ENCODE measurements at places on chromosomes 12 and 14. TPM values are rescaled to one million over a fixed set of nuclear protein-coding genes. Genes with fewer than 3 reads are reported as not detected.

Gene JAG2
- 16.6 TPM for total RNA-seq

DNA sequence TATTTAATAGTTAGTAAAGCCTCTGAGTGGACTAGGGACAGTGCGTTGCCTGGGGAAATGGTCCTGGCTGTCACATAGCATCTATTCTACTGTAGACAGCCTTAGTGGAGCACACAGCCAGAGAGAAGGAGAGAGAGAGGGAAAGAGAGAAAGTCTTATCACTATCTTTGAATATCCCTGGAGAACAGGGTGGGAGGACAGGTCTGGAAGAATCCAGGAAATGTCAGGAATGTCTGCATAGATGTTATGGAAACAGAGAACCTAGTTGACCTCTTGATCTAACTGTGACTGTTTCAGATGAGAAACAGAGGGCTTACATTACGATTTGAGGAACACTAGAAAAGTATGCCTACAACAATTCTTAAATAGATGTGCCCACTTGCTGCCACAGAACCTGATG, 92.8 kb downstream of the SLC15A5 start:
- no peak for DNase-seq

- DNase-seq = no peak
Measured at GRCh38 chr12:66403746-66404145, 101.5 kb downstream of the HELB start.

Gene CIT
- total RNA-seq = 6.1 TPM

DNA sequence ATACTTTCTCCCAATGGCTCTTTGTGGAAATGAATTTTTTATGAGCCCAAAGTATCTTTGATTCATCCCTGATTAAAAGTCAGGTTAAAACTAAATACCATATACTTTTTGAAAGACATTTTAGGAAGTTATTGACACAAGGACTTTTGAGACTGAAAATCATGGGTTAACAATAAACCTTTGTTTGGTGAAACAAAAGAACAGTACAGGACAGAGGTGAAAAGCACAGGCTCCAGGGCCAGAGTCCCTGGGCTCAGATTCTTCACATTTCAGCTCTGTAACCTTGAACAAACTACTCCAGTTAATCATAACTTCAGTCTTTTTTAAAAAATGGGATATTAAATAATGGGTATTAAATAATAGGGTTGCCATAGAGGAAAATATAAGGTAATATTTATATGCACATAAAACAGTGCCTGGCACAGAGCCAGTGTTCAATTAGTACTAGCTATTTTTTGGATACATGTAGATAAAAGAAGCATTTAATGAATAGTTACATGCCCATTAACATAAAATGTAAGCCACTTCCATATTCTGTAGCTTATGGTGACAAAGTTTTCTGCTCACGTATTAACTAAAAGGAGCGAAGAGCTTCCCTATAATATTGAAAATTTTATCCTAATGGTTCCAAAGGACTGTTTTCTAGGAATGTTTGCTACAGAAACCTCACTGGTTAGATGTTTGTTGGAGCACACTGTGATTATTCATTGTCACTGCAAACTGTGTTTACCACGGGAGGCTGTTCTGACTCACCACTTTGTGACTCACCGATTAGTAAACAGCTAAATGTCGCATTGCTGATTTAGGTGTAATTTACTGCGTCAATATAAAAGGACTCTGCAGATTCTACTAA, 255.4 kb downstream of the DAD1 start:
- DNase-seq = no peak

GRCh38 chr12:129635021-129635685, 268.7 kb downstream of the TMEM132D start:
- no peak for DNase-seq

DNA sequence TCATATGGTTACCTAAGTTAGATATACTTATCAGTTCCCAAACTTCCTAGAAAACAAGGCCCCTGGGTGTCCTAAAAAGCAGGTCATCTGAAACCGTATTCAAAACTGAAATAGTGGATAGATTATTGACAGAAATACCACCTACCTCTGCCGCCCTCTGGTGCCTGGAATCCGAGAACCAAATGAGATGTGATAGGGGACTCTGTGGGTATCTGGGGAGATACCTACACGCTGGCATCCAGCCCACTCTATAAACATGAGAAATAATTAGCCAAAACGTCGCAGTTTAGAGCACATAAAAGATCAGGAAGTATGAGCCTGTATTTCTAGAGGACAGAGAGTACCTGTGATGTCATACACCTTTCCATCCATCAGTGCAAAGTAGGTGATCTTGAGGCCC, 4.4 kb downstream of the ORMDL2 start:
- no peak for DNase-seq

Gene IRAK3
- total RNA-seq = 21.5 TPM

DNA sequence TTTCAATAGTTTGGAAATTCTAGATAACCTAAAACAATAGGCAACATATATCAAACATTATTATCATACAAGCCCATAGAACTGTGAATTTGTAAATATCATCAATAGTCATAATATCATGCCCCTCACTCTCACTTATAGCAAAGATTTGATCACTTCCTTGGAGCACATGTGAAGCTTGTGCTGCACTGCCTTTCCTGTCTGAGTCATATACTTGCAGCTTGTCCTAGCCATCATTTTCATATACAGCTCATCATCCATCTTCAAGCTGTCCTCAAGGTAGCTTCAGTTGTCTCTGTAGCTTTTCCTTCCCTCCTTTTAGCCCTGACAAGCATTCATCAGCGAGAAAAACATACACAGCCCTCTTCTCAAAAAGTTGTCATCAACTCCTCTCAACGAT, 746.5 kb upstream of the FOXG1 start:
- no peak for DNase-seq

Gene ZFYVE21
- total RNA-seq = 145 TPM

Gene SCNN1A
- 1.5 TPM for total RNA-seq

GRCh38 chr12:79409562-79409961, 281.2 kb downstream of the PAWR start:
- no peak for DNase-seq

DNA sequence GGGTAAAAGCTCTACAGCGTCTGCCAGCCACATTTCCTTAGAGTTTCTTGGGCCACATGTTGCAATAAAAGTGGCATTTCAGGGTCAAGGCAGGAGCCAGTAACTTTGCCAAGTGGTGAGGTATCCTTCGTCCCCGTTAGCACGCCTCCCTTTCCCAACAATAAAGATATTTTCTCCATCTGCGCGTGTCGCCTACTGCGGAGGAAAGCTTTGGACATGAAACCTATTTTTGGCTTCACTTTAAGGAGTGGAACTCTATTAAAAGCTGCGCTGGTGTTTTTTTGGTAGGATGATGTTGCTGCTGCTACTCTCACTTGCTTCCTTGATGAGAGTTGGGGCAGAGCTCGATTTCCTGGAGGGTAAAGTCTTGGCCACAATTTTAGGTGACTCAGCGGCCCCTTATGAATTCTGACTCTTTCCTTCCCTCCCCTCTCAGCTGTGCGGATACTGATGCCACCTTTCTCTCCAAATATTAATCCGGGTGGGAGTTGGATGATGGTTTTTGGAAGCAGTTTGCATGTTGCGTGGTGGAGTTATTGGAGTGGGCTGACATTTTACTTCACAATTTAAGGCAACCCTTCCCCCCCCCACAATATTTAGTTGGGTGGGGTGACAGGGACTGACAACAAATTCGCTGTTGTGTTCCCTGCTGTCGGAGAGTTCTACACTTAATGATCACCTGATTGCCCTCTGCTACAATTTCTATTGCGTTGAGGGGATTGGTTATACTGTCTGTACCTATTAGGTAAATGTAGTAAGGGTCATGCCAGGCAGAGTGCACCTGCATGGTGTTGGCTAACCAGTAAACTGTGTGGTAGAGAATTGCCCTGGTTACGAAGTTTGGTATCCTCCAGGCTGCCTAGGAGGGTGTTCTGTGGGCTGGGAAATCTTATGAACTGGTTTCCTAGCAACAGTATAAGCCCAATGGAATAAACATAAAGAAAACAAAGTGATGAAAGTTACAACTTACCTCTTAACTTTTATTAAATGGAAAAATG, 1.1 kb downstream of the CCDC91 start:
- DNase-seq = no peak

Gene GPR84
- total RNA-seq = not detected

DNA sequence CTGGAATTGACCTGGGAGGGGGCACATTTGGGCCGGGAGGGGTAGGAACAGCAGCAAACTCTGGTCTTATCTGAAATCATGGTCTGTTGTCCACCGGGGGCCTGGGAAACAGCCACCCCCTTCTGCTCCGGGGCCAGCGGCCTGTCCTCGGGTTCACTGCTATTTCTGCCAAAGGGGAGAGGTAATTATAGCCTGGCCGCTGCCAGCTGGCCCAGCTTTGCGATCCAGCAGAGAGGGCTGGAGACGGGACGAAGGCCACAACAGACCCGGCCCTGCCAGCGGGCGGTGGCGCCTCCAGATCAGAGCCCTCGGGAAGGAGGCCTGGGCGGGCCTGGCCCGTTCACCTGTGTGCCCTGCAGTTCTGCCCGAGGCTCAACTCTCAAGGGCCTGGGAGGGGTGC, at the start of gene C14orf180:
C14orf180 (plus strand) TSS at position 258 of the 400 bp plus-strand sequence. CDS start 6,667 bp downstream, outside the sequence.
- no peak for DNase-seq

DNA sequence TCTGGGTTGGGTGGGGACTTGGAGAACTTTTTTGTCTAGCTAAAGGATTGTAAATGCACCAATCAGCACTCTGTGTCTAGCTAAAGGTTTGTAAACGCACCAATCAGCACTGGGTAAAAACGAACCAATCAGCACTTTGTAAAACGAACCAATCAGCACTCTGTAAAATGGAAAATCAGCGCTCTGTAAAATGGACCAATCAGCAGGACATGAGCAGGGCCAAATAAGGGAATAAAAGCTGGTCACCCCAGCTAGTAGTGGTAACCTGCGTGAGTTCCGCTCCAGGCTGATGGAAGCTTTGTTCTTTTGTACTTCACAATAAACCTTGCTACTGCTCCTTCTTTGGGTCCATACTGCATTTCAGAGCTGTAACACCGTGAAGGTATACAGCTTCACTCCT, 1.7 kb upstream of the ACOT2 start:
- no peak for DNase-seq

DNA sequence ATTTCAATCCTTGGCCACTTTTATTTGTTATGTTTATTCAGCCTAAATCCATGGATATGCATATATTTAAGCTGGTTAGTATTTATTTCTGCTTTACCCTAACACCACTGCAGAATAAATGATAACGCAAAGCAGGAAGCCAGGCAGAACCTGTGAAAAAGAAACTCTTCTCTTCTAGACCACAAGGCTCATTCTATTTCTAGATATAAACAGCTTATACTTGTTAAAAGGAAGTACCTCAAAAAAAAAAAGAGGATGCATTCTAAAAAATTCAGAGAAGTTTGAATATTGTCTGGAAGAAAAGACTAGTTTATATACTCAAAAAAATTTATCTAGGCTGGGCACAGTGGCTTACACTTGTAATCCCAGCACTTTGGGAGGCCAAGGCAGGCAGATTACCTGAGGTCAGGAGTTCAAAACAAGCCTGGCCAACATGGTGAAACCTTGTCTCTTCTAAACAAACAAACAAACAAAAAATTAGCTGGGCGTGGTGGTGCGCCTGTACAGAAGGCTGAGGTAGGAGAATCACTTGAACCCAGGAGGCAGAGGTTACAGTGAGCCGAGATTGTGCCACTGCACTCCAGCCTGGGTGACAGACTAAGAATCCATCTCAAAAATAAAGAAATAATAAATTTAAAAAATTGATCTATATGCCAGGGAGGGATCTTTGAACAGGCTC, 55.8 kb downstream of the GALNT4 start:
- DNase-seq = no peak

- no peak for DNase-seq
Measured at GRCh38 chr12:104443008-104443407, 13.7 kb upstream of the CHST11 start.

DNA sequence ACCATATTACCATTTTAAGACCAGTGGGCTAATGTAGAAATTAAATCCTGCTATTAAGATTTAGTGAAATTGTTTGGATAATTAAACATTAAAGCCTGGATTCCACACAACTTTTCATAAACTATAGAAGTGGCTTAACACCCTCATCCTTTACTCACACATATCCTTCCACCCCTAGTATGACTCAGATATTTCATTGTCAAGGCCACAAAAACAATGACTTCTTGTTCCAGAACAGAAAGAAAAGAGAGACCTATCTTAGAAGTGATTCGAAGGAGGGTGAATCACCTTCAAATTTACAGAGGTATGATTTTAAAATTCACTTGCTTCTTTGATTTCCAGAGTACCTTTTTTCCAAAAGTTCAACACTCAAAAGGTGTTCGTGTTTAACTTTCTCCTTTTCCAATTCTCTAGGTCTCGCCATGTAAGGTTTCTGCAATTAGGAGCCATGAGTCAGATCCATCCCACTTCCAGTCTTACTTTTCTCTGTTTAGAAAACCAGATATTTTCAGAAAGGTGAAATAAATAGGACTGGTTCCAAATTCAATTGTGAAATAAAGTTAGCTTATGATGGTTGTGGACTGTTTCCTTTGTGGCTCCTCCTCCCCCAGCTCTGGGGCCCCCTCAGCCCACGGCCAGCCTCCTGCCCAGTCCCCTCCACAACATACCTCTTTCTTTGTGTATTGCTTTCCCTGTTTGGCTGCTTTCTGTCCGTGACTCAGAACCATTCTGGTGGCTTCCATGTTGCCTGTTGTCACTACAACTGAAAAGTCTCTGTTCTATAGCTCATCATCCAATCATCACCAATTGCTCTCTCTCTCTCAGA, 24.6 kb upstream of the MGP start:
- DNase-seq = no peak

DNA sequence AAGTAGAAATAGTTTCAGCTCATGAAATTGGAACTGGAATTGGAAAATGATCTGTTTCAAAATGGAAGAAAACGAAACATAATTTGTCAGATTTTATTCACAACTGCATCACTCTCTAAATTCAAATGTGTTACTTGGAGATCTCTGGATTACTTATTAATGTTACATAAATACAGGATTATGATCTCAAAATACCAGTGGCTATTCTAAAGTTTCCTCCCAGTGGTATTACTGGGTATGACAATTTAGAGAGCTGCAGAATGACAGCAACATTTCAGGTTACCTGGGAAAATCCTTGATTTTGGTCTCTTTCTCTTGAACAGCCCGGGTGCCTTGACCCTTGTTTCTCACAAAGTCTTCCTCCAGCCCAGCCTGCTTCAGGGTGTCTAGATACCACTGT, 14.2 kb downstream of the FAM161B start:
- no peak for DNase-seq

Data from esophagus muscularis mucosa (tissue), 4 donors.